ENCODE measurements at places on chromosomes 16 and 17.

DNA sequence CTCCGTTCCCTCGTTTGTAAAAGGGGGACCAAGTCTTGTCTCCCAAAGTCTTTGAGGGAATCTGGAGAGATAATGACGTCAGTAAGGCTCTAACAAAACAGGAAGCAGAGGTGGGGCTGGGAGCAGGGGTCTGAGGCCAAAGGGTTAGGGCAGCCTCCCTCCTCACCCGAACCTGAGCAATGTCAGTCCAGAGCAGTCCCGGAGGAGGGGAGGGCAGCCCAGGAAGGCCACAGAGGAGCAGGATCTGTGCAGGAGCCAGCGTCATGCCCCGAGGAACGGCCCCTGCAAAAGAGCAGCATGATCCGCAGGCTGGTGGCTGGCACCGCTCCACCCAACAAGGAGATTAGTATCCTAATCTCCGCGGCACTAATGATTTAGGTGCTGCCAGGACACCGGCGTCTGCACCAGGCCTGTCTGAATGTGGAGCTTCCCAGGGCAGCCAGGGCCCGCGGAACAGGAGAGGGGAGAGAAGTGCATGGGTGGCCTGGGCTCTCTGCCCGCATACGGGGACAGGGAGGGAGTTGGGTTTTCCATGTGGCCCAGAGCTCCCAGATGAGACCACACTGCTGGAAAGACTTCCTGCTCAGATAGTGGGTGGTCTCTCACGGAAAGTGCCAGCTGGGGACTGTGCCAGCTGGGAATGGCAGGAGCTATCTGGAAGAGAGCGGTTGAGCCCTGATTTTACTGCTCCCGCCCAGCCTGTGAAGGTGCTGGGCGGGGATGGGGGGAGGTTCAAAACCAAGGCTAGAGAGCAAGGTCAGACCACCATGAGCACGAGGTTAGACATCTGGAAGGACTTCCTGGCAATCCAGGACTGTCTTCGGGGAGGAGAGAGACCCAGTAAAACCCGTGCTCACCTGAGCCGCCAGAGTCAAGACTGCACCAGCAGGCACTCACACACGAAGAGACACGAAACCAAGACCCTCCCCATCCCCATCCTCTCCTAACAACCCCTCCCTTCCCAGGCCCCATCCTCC lies 11.0 kb upstream of the KRT17 start:
- DNase-seq, result no peak

DNA sequence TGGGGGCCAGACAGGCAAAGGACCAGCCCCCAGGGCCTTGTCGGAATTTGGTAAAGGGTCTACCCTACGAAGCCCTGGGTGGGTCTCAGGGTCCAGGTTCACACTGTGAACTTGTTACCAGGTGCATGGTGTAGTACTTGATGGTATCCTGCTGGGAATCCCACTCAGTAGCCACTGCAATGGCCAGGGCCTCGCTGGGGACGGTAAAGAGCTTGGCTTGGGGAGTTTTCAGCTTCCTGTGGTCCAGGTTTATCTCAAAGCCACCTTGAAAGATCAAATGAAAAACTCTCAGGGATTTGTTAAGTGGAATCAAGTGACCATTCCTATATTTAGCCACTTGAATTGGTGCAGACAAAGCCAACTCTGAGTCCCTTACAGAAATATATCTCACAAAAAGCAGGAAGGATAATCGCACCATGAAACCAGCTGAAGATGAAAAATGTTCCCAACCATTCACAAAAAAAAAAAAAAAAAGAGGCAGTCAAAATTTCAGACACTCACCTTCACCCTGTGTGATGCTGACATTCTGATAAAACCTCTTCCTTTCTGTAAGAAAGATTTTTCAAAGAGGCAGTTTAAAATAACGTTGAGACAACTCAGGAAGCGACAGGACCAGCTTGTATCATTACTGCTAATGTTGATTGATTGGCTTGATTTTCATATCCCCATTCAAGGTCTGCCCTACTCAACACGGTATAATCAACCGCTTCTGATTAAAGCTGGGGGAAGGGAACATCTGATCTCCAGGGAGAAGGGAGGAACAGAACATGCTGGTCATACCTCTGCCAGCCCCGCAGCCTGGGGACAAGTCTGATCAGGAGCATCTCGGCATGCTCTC lies 10.6 kb downstream of the ATPAF2 start:
- no peak for DNase-seq

- DNase-seq, result peak; percentile 10
Measured at GRCh38 chr17:69423450-69423849, 9.0 kb downstream of the MAP2K6 start.

DNA sequence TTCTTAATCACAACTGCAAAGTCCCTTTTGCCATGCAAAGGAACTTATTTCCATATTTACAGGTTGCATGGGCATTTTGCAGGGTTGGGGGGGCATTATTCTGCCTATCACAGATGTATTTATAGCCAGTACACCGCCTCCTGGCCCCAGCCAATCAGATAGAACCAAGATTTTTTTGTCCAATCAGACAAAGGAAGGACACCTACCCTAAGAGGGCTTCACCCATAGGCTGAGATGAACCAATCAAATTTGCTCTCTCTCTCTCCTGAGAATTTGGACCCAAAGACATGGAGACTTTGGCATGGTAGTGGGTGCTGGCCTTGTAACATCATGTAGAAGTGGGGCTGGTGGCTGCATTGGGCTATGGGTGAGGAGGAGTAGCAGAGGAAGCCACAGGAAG lies 3.9 kb upstream of the KCNG4 start:
- no peak for DNase-seq

GRCh38 chr17:42797067-42798007 lies 1.2 kb downstream of the COA3 start:
- DNase-seq, result no peak

DNA sequence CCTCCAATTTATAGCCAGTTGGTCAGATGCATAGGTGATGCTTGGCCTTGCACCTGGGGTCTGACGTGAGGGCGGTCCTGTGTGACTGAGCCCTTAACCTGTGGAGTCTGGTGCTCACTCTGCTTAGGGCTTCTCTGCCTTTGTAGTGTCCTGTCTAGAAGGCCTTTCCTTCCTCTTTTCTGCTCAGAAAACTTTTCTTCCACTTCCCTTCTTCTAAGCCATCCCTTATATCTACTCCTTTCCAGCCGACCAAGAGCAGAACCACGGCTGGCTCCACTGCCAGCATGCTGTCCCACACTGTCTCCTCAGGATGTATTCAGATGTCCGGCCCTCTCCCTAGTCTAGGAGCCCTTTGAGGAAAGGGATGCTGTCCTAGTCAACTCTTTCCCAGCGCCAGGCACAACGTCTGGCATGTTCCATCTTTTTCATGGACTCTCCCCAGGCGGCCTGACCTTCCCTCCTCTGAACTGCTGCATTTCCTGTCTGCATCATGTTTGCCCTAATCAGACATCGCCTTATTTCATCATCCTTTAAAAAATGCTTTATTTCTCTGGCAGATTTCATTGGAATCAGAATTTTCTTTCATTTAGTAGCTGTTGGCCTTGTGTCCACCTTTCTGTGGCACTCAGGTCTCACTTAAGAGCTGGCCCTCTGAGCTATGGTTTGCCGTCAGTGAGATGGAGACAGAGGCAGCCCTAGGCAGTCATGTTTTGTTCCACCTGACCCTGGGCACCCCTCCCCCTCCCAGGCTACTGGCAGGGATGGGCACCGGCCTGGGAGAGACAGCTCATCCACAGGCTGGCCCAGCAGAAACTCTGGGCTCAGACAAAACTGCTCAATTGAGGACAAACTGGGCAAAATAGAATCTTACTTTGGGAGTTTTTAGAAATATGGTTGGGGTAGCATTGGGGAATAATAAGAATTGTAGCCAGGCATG lies 15.5 kb upstream of the BRCA1 start:
- DNase-seq, result no peak

DNA sequence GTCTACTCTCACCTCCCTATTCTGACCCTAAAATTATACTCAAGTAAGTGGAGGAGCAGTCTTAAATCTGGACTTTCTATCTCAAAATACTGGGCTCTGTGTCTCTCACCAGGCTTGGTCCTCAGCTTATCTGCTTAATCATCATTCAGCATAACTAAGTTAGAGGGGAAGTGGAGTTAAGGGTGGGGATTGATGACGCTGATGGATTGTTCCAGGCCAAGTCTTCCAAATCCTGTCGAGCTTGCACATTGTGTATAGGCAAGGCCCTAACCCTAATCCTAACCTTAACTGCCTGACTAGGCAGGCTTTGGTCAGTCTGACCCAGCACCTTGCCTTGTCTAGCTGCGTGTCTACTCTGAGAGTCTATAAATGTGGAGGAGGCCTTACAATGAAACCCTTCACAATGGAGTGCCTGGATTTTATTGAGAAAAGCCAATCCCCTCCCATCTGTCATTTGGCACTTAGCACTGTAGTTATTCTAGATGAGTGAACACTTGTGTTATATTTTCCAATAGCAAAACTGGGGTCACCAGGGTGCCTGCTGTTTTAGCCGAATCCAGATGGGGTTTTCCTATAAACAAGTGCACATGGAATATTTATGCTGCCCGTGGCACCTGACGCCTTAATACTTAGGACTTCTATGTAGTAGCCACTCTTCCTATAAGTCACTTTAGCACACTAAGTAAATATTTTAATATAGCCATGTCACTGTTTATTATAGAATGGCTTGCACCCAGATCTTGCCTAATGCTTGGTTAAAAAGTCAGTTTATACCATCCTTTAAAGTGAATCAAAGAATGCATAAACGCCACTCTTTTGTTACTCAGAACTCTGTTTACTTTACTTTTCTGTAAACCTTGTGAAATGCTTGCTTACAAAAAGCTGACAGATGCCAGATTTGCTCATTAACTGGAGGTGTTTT lies 193.2 kb upstream of the MYOCD start:
- DNase-seq, result no peak

DNA sequence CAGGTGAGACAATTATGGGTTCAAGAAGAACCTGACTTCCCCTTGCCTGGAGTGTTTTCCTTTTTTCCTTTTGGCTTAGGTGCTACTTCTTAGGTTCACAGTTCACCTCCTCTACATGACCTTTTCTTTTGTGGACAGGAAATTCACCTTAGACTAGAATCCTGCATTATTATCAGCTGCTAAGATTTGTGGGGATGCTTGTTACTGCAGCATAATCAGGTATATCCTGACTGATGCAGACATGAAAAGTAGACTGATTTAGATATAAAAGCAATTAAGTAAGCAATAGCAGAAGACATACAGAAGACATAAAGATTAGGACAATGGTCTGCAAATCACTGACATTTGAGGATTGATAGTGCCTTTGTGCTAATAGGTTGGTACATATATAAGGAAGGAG lies 168.3 kb downstream of the SALL1 start:
- DNase-seq, result no peak

DNA sequence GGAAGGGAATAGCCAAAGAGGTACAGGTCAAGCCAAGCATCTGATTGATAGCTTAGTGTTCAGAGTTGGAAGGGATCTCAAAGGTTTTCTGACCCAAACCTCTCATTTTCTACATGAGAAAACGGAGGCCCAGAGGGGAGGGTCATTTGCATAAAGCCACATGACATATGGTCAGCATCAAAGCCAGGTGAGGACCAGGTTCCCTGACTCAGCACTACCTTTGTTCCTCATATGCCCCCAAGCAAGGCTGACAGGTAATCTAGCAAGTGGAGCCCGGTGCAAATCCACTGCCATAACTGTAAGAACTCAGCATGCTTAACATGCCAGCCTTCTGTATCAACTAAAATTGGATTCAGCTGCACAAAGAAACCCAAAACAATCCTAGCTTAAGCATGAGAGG lies 28.2 kb upstream of the CCL1 start:
- DNase-seq, result no peak

All from activated naive CD4-positive, alpha-beta T cell treated with Interleukin-2 at 50 U/mL for 16 hours (primary cell).